ENCODE measurements at places on chromosomes 6 and 20.

- no peak for DNase-seq
Measured at GRCh38 chr6:128572294-128572693, 51.9 kb upstream of the PTPRK start.

DNA sequence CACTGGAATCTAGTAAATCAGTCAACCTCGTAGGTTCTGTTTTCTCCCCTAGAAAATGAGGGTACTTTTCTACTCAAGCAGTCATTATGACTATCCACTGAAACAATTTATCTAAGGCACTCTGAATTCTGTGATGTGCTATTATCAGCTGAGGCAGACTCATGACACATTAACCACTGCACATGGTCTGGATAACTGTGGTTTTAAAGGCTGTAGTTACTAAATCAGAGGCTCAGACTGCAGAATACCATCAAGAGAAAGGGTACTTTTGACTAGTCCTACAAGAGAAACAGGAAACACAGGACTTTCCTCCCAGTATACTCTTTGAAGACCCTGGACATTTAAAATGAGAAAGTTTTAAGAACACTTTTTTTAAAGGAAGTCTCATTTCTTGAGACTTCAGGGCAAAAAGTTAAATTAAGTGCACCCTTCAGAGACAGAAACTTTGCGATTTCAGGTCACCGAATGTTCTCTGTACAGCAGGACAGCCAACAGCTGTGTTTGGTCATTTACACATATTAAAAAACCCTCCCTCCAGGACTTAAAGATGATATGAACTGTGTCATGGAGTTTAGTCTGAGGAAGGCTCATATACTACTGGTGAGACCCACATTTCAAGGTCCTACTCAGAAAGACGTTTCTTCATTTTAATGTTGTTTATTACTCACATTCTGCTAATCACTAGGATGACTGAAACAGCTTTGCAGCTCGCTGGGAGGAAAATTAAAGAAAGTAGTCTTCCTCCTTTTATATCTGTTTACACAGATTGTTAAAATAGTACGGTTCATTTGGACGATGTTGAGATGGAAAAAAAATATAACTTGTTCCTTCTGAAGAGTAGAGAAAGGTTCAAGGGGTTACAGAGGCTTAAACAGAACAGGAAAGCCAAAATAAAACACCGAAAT lies 19.9 kb downstream of the ATXN1 start:
- DNase-seq = peak; percentile 78

GRCh38 chr6:83310046-83310445 lies 116.9 kb downstream of the RWDD2A start:
- no peak for DNase-seq

DNA sequence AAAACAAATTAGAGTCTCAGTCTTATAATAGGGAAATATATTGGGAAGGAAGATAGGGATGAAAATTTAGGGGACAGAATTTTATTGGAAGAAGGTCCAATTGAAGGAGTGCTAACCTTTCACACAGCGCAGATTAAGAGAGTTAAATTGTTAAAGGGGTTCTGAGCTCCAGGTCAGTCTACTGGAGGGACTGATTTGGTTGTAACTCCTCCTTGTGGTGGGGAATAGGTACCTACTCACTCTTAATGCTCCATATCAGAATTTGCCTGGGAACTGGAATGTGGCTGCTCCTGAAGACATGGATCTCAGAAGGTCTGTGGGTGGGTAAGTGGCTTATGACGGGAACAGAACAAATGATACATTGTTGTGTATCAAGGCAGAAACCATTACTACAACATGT lies 143.5 kb downstream of the FLRT3 start:
- DNase-seq = no peak

- DNase-seq = peak; percentile 28
Measured at GRCh38 chr20:51661609-51662178, 106.5 kb downstream of the ATP9A start.

DNA sequence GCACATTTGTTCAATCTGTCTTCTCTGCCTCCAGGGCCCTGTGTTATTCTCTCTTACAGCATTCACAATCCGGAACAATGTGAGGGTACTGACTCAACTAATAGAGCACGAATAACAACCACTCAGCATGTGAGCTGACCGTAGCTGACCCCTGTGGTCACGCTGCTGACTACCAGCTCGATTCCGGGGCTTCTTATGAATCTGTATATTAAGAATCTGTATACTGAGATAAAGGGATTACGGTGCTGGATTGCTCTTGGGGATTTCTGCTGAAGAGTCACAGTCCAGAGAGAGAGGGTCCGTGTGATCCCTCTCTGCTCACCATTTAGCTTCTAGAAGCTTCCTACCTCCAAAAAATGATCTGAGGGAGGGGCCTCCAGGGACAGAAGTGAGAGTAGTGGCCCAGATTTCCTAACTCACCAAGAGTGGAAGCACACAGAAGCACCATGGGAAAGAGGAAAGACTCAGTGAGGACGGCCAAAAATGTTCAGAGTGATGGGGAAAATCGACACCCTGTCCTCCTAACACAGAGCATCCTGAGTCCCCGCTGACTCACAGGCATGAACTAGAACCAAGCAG lies 156.2 kb downstream of the THBS2 start:
- DNase-seq = no peak

DNA sequence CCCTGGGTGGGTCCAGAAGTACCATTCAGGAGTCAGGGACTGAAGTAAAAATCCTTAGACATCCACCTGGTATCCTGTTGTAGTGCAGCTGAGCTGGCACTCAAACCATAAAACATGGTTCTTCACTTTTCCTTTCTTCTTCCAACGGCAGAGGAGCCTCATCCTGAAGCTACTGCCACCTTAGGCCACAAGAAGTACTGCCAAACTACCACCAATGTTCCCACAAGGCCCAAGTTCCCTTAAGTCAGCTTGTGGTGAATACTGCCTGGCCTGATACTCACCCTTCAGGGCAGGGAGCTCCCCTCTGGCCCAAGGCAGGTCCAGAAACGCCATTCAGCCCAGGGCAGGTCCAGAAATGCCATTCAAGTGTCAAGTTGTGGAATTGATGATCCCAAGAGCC lies 1053.4 kb upstream of the CITED2 start:
- peak; percentile 4 for DNase-seq

DNA sequence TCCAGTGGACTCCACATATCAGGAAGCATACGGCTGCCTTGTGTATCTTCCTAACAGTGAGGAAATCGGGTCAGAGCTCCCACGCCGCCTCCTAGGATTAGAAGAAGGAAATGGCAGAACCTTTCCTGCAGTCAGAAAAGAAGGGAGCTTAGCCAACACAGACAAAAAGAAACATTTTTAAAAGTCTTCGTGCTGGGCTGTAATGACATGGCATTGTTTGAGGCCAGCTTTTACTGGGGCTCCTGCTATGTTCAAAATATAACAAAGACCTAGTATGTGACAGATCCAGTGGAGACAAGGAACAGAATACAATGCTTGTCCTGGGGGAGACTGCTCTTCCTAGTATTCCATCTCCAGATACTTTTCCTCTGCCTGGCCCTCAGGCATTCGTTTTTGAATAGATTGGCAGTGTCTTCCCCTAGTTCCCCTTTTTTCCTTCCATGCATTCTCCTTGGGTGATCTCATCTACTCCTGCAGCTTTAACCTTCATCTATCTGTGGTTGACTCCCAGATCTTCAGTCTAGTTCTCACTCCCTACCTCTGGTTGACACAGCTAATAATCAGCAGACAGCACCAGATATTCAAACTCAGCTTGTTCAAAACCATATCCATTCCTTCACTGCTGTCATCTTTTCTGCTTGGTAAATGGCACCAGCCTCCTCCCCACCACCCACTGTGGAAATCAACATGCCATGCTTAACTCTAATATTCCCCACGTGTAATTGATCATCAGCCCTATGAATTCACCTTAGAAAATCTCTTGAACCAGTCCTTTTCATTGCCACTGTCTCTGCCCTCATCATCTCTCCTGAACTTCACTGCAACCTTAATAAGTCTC lies 94.5 kb upstream of the VSTM2L start:
- DNase-seq = peak; percentile 13

DNA sequence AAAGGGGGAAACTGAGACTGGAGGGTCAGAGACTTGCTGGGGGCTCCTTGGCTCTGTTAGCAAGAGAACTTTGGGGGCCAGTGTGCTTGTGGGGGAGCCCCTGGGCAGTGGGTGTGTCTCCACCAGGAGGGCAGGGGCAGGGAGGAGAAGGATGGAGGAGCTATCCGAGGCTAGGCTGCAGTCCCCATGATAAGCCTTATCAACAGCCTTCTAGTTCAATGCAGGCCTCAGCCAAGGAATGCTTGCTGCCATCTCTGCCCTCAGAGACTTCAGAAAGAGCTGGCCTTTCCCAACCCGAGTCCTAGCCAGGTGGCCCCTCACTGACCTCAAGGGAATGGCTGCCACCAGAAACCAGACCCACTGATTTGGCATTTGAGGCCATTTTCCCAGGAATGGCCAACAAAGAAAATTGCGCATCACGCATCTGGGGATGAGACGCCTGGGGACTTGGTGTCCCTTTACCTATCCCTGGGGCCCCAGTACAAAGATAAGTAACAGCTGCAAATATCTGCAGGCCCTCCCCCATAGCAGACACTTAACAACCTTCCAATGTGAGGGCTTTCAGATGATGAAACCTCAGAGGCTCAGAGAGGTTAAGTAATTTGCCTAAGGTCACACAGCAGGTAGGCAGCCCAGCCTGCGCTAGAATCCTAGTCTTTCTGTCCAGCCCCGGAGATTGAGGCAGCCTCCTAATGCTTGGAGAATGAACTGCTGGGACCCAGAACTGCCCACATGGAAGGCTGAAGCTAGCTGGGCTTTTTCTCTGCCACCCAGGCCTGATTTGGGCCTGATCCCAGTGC lies 4.9 kb downstream of the TGM2 start:
- DNase-seq = peak; percentile 96

DNA sequence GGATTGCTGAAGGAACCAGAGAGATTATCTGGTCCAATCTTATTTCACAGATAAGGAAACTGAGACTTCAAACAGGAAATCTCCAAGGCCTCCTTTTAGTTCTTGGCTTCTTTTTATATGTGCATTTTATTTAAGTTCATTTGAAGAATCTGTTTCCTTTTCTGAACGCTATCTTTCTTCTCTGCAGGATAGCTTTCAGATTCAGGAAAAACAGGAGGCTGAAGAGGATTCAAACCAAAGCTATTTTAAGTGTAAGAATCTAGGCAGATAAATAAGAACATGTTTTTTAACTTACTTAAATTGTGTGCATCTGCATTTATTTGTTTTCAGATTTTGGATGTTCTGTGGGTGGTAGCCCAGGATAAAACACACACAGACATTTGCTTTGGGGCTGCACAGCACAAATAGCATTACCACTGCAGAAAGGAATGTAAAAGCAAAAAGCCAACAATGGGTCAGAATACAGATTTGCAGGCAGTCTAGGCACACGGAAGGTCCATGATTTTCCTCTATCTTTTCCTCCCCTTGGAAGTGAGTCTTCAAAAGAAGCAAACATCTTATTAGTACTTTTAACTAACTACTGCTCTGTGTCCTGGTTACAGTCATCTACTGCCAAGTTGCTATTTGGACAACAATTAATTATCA lies 188.8 kb upstream of the TBX18 start:
- no peak for DNase-seq

DNA sequence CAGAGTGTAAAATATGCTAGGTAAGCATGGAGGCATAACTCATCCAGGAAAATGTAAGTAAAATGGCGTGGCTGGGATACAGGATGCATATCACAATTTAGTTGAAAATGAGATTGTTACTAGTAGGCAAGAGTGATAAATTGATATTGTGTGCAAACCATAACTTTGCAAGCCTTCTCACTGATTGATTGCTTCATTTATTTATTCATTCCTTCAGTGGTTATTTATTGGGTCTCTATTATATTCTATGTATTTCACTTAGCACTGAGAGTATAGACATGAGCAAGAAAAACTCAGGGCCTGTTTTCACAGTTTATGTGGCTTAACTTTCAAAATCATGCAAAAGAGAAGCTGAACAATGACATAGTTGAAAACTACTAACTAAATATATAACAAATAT lies 241.0 kb upstream of the EYS start:
- DNase-seq = no peak

DNA sequence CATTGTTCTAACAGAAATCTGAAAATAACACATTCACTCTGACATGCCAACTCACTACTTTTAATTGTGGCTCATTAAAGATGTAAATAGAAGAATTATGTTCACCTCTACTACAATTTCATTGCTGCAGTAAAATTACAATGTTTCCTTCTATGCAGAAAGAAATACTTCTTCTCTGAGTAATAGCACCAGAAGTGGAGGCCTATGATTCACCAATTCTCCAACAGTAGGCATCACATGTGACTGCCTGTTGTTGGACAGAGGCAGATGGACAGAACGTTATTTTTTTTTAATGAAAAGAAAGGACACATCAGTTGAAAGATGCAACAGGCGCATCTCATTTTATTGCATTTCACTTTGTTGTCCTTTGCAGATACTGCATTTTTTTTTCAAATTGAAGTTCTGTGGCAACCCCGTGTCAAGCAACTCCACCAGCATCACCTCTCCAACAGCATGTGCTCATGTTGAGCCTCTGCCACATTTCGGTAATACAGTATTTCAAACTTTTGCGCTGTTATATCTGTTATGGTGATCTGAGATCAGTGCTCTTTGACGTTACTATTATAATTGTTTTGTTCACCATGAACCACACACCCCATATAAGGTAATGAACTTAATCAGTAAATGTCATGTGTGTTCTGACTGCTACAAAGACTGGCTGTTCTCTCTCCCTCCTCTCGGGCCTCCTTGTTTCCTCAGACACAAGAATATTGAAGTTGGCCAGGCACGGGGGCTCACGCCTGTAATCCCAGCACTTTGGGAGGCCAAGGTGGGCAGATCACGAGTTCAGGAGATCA lies 121.4 kb downstream of the ATXN1 start:
- DNase-seq = no peak

DNA sequence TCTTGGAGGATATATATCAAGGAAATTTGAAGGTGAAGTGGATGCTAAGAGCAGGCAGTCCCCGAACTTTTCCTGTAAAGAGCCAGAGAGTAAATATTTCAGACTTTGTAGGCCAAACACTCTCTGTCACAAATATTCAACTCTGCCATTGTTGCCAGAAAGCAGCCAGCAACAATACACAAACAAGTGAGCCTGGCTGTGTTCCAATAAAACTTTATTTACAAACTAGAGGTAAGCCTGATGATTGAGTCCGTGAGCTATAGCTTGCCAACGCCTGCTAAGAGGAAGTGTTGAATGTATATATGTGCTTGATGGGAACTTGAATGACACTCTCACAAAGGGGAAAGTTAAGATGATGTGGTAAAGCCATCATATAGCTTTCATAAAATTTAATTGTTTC lies 166.0 kb upstream of the PLN start:
- no peak for DNase-seq

- no peak for DNase-seq
Measured at GRCh38 chr6:21937466-21937865, 343.9 kb downstream of the SOX4 start.

DNA sequence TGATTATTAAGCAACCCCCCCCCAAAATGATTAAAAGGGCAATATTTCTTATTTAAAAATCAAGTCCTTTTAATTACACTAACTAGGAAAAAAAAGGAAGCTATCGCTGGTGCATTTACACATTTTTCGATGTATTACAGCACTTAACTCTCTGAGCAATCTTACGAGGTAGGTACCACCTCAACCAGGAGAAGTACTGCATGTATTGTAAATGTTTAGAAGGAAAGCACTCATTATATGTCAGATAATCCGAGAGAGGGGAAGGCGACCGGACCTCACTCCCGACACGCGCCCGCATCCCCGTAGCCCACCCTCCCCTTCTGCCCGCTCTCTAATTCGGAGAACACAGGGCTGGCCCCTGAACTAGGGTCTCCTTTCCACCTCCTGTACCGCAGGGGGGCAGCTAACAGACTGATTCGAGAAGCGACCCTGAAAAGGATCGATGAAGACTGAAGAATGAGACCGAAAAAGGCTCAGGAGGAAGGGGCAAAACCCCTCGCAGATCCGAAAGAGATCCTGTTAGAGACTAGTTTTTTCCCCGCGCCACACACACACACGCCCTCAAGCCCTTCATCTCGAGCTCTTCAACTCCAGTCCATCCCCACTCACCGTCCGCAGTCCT lies 337 bp downstream of the ESF1 start:
- peak; percentile 26 for DNase-seq
